HL-60 (cell line): ENCODE measurements at places on chromosomes 7 and 10.
A peak's percentile ranks its signal among the peaks of the same experiment; 100 is the strongest.

GRCh38 chr10:47278152-47278473, 21.9 kb upstream of the GDF10 start:
- no peak for DNase-seq

- peak; percentile 4 for DNase-seq
These were observed 8.1 kb downstream of the PDE1C start for GRCh38 chr7:32062150-32062549.

DNA sequence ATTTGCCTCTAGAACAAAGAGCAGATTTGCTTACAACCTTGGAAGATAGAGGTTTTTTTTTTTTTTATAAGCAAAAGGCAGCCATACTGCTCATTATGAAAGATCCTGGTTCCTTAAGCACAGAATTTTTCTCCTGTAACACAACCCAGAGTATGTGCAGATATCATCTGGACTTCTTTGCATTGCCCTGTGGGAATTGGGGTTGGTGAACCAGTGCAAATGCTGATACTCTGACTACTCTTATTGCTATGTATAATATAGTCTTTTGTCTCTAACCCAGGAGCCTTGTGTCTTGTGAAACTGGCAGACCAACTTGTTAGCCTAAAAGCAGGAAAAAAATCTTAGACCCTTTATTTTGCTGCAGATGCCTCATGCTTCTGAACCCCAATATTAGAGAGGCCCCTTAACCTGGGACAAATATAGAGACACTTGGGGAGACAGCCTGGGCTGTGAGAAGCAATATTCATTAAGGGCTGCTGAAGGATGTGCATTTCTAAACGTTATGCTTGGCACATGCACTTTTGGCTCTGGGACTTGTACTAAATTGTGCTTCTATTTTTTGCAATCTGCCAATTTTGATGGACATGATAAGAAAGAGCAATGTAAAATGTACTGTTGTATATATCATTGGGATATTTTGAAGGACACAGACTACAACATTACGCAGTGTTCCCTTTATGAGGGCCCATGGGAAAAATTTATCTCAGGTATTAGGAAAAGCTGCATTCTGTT, 78.9 kb downstream of the ANLN start:
- no peak for DNase-seq

DNA sequence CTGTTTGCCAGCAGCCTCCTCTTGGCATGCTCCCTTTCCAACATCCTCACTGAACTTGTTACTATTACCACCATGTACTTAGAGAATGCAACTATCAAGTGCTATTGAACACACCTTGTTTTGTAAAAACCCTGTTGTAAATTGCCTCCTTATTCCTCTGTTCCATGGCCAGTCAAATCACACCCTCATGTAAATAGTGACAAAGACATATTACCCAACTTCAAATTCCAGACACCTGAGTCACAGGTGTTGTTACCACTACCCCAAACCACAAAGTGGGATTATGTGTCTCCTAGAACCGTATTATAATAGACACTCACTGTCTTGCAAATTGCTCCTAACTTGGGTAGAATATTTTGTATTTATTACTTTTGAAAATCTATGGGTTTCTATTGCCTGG, 263.2 kb upstream of the C7orf33 start:
- DNase-seq, result no peak

GRCh38 chr10:52485462-52485861, 171.4 kb downstream of the DKK1 start:
- no peak for DNase-seq

DNA sequence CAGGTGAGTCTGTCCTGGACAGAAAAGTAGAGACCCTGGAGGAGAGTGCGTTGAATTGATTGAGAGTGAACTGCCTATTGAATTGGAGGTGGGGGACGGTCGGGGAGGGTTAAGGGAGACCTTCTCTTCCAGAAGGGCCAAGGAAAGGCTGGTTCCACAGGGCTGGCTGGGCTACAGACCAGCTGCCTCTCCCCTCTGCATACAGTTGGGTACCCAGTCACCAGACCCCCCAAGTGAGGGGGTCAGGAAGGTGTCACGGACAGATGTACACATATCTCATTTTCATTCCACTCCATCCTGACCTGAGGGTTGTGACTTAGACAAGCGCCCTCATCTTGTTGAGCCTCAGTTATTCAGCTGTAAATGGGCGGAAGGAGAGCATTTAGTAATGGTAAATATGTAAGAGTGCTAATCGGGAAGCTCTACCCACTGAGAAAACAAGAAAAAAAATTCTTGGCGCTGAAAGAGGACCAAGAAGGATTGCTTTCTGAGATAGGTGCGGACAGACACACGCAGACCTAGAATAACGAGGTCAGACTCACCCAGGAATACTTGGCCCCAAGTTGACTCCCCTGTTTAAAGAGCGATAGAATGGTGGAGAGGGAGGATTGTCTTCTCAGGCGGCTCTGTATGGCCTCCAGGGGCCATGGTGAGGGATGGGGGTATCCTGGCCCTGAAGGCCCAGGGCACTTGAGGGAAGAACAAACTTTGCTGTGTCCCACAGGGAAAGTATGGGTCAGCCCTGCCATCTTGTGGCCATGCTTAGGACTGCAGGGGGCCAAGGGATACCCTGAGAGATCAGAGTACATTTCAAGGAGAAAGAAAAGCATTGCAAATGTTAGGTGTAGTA, 7.2 kb upstream of the MBL2 start:
- peak; percentile 57 for DNase-seq

GRCh38 chr10:20606985-20607384, 290.1 kb downstream of the NEBL start:
- no peak for DNase-seq

GRCh38 chr10:85674851-85675250, 691.7 kb downstream of the GRID1 start:
- DNase-seq, result no peak

- no peak for DNase-seq
These were observed 104.6 kb upstream of the LSM8 start for GRCh38 chr7:118079369-118079768.

- DNase-seq, result peak; percentile 62
These were observed 228.4 kb downstream of the CUX1 start for GRCh38 chr7:102045681-102046372.

DNA sequence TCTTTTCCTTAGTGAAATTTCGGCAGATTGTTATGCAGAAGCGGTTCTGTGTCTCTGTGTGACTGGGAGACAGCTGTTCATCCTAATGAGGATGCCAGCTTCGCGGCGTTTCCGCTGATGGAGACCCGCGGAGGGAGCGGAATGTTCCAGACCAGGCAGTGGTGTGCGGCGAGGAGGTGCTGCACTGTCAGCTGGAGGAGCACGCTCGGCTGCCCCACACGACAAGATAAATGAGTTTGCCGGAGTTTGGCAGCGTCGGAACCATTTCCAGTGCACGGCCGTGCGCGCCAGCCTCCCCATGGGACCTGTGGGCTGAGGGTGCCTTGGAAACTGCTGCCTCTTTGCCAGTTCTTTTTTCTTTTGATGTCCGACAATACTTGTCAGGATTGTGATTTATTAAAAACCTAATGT, 64.6 kb downstream of the WDR37 start:
- no peak for DNase-seq

DNA sequence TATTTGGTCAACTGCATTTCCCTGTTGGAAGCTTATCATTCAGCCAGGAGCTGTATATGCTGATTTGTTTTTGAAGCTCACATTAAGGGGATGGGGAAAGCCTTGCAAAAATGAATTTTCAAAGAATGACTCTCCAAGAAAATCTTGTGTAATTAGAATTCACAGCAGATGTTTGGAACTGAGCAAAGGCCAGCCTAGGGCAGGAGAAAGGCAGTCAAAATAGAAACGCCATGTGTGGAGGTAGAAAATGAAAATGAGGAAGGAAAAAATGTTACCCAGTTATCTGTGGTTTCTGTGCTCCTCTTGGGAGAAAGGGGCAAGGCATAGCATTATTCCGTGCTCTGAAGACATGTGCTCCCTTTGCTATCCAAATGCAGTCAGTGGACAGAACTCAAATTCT, 93.5 kb downstream of the NRP1 start:
- no peak for DNase-seq

DNA sequence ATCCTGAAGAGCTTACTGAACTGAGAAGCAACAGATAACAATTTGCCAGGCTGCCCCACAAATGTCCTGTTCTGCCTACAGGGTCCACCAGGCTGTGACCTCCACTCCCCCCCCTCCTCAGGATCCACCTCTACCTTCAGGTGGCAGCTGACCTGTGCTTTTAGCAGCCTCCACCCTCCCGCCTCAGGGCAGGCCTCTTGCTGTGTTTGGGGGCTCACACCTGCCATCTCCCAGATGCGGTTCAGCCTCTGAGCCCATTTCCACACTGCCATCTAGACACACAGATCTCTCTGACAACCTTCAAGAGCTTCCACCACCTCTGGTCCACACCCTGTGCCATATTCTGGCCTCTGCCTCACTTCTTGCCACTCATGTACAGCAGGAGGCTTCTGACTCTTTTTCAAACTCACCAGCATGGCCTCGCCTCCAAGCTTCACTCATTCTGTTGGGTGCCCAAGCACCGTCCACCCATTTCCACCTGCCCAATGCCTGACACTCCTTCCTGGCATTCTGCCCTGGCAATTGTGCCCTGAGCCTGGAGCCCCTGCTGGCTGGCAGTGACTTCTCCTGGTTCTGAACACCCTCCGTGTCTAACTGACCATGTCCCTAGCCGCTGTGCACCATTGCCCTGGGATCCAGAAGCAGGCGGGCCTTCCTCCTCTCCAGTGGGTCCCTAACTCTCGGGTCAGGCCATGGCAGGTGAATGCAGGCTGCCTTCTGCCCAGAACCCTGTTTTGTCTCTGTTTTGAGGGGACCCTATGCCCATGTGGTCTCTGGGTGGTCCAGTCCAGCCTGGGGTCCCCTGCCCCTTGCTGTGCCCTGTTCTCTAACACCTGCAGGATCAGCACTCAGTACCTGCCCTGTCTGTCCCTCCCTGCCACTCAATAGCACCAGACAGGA, 18.5 kb downstream of the TMEM72 start:
- DNase-seq, result no peak

DNA sequence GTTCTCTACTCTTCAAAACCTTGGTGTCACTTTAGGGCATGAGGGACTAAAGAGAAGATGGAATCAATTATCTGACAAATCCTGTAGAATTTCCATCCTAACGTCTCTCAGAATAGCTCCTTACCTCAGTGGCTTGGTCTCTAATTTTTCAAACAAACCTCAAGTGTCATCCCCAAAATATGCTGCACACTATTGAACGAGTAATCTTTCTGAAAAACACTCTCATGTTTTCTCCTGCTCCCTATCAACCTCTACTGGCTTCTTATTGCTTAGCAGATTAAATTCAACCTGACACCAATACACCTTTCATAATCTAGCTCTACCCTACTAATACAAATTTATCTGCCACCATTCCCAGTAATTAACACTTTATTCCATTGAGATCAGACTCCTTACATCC, 8.5 kb downstream of the CNOT4 start:
- no peak for DNase-seq

DNA sequence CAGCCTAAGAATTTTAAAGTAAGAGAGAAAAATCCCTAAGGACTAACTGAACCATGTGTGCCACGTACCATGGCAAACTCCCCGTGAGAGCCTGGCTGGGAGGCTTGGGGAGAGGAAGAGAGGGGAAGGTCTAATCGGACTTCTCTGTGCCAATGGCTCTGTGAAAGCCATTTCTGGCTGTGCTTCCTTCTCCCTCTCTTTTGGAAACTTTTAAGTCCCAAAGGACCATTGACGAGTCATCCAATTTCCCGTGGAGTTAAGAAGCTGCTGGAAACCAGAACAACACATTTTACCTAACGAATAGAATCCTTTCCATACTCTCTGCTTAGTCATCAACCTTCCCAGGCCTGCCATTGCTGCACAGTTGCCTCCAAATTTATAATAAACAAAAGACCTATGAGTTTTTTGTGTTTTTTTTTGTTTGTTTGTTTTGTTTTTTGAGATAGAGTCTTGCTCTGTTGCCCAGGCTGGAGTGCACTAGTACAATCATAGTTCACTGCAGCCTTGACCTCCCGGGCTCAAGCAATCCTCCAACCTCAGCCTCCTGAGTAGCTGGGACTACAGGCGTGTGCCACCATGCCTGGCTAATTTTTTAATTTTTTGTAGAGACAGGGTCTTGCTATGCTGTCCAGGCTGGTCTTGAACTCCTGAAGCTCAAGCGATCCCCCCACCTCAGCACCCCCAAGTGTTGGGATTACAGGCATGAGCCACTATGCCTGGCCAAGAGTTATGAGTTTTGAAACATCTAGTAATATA, 13.2 kb downstream of the LAMB1 start:
- DNase-seq, result no peak

DNA sequence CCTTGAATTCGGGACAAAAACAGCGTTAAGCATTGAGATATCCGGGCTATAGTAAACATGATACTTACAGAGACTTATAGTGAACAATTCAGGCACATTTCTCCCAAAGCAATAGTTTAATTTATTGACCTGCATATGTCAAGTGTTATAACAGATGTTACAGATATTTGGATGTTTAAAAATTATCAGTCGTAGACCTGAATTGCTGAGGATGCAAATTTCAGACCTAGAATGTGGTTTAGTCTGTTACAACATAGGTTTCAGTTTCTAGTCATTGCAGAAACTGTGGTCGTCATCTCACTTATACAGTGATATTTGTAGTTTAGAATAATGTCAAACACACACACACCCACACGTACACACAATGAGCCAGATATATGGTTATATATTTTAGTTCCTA, 85.2 kb downstream of the VTI1A start:
- DNase-seq, result no peak

- DNase-seq, result no peak
These were observed 680.6 kb upstream of the MBL2 start for GRCh38 chr10:53453196-53453595.

DNA sequence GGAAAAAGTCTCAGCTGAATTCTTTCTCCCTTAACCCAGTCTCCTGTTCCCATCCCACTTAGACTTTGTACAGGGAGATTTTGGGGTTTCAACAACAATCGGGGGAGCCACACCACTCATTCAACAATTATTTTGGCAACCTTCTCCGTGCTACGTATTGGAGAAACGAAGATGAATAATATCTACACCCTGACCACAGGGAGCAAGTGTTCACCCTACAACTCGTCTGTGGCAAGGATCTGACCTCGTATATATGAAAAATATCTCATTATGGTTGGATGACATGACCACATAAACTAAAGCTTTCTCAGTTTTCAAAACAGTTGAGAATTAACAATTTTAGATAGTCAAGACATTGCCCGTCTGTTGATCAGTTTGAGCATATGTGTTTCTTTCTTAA, 302.1 kb downstream of the CACNA2D1 start:
- no peak for DNase-seq
